ENCODE measurements at places on chromosomes 6 and 20.

- no peak for DNase-seq
Measured at GRCh38 chr6:128139519-128139918, 238.7 kb upstream of the THEMIS start.

- no peak for DNase-seq
Measured at GRCh38 chr6:80502871-80503270, 396.4 kb downstream of the BCKDHB start.

GRCh38 chr20:9501473-9501872 is 12.9 kb upstream of the LAMP5 start:
- no peak for DNase-seq

DNA sequence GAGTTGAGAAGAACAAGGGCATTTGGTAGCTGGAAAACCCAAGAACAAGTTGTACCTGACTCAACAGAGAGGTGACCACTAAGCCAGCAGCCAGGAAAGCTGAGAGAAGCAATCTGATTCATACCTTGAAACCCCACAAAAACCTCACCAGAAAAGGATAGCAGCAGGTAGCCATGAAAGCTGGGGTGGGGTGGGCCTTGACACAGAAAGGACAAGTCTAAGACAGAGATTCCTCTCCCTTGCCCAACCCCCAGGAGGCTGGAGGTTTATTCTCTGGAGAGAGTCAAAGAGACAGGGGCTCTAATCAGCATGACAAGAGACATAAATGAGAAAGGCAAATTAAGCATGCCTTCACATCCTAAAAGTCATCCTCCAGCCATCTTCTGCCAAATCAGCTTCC is 151.7 kb upstream of the DST start:
- DNase-seq: no peak

- DNase-seq: no peak
Measured at GRCh38 chr20:41108531-41108930, 28.8 kb upstream of the PLCG1 start.

DNA sequence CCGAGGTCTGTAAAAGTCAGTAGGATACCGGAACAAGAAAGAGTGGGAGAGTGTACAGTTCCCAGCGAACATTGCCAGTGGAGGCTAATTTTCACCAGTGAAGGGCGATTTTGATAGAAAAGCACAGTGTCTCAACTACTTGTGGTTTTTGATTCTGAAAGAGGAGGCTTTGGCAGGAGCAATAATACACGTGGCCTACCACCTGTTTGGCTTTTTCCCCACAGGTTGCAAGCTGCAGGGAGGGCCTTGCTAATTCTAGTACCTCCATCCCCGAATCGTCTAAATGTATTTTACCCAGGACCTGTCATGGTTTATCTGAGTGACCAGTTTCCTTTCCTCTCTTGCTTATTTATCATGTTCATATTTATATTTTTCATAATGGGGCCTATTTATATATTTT is 3.3 kb upstream of the EFCAB8 start:
- DNase-seq: no peak

DNA sequence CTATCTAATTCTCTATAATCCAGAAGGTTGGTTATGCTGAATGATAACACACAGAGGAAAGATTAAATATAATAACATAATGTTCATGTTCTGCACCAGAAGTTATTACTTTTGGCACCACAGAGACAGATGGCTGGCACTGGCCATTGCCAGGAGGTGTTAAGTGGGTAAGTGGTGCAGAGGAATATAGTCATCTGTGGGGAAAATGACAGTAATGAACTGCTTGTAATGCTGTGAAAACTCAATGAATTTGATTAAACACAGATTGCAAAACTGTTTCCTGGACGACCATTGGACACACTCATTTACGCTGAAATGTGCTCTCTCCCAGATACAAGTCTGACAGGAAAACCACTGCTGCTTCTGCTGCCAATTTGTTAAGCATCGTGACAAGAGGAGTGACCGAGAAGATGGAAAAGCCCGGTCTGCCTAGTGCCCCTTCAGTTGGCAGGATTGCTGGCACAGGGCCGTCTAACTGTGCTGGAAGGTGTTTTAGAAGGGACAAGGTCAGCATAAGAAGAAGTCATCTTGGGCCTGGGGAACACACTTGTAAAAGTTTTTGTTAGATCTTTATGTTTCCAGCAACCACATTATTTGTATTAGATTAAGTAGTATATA is 567.4 kb downstream of the CBLN4 start:
- DNase-seq: no peak

DNA sequence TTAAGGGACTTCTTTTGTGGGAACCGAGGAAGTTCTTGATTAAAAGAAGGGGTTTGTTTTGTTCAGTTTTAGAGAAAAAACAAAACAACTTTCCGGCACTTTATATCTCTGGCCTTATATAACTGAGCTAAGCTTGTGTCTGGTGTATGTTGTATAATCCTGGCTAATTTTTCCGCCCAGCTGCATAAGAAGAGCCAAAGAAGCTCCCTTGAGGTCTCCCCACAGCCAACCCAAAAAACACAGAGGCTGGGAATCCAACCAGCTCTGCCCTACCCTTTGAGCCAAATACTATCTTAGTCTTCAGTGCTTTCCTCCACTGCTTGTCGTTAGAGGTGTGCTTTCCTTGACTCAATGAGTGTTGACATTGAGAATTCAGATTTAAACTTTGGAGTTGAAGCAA is 45.5 kb upstream of the RNF146 start:
- no peak for DNase-seq

- DNase-seq: no peak
Measured at GRCh38 chr6:31098449-31098938, 13.9 kb downstream of the C6orf15 start.

All from hippocampal formation (tissue), 2 donors.